ENCODE measurements at places on chromosomes 2 and 18.

DNA sequence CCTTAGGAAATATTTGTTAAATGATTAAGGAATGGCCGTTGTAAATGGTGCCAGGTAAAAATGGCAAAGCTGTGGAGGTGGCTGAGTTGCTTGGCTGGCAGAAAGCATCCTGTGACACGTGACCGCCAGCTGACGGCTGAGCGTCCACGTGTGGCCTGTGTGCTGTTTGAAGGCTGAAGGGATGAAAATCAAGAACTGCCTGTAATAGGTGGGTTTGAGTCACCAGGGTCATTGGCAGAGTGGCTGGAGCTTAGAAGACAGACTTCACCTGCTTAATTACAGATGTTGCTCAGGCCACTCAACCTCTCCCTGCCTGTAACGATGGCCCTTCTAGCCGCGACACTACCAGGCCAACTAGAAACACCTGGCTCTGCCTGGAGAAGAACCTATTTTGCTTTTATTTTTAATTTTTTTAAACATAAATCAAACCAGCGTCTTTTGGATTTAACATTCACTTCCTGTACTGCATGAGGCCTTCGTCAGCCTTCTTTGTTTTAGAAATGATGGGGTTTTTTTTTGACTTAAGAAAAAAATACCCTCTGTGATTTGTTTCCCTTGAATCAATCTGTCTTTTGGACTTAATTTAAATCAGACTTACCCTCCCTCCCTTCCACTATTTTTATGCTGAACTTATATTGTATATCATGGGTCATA is 206.5 kb downstream of the PRKCE start:
- no peak for DNase-seq

DNA sequence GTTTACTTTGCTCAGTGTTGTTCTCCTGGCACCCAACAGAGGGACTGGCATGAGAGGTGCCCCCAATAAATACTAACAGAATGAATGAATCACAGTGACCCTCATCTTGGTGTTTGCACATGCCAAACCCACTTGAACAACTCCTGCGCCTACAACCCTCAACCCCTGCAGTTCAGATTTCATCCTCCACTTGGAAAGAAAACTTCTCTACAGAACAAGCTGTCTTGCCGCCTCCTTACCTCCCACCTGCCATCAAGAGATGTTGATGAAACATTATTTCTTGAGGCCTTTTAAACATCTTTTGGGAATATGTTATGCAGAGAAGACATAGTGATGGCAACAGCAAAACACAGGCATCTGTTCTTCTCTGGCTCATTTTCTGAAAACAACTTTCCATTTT is 216.0 kb upstream of the SH3BP4 start:
- no peak for DNase-seq

DNA sequence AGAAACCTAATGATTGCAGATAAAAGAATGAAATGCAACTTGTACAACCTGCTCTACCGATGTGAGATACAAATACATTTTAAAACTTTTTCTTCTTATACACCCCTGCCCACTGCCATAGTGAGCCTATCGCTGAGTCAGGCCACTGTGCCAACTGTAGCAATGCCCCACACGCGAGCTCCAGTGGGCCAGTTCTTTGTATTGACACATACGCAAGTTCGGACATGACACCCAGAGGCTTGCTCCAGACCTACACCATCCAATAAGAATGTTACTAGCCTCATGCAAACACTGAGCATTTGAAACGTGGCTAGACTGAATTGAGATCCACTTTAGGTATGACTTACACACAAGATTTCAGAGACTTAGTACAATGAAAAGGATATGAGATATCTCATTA is 340.1 kb downstream of the ARHGAP15 start:
- DNase-seq: no peak

DNA sequence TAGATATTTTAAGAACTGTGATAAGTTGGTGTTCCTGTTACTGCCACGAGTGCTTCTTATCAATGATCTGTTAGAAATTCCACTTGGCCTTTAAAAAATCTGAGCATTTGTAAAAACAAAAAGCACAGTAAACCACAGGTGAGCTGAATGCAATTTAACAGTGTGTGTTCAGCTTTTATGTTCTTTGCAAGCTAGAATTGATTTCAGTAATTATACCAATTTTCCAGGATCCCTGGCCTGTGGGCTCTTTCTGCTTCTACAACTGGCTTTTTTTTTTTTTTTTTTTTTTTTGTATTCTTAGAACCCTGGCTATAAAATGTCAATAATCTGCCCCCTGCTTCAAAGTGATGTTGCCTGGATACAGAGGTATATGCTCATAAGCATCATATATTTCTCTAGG is 548.5 kb upstream of the SLC8A1 start:
- no peak for DNase-seq

DNA sequence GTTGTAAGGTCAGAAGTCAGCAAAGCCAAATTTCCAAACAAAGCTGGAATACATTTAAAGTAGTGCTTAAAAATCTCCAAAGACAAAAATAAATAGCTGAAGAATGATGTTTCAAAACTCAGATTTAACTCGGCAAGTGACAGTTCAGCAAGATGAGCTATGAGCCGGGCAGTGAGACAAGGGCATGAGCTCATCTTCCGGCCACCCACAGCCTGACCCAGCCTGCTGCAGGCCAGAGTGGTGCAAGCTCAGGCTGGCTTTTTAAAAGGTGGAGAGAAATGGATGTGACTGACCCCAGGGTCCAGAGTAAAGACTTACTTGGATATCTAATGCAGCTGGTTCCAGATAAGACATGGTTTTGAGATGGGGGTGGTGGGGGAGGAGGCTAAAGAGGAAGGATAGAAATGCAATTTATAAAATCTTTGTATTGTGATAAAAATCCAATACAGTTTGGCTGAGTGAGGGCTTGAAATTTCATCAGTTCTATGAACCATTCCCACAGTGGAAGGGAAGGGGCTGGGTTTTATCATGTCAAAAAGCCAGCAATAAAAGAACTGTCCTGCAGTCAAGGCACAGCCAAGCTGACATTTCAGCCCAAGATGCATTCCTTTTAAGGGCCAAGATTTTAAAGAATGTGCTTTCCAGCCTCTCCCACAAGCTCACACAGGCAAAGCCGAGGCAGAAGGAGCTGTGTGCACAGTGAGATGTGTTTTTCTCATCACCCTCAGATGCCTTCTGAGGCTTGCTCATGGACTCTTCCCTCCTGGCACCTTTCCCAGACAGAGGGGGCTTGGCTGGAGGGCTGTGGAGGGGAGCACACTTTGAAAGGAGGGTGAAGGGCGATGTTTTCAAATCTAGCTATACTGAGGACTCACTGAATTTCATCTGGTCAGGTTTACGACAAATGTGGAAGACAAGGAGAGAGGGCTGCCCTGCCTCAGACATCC is 97.9 kb upstream of the KLHL29 start:
- DNase-seq: no peak

DNA sequence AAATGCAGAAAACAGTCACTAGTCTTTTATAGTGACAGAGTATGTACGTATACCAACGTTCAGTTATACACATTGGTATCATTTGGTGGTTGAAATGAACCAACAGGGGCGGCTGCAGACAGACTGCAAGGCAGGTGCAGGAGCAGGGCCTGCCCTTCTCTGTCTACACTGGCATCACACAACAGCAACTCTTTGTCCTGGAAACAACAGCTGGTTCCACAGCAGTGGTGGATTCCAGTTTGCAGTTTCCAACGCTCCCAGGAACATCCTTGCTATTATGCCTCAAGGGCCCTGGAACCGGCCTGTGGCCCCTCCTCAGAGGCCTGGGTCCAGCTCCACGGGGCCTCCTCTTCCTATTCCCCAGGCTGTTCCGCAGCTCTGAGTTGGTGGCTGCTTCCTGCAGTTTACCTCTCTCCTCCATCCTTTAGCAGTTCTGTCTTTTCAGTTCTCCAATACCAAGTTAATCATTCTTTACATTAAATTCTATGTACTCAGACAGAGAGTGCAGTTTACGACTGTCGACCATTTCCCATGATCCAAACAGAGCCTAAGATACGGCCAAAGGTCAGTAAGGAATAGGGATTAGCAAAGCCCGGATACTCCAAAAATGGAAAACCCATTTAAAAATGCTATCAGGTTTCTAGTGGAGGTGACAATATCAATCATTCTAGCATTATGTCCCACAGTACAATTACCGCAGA is 87.8 kb downstream of the NOL10 start:
- no peak for DNase-seq

DNA sequence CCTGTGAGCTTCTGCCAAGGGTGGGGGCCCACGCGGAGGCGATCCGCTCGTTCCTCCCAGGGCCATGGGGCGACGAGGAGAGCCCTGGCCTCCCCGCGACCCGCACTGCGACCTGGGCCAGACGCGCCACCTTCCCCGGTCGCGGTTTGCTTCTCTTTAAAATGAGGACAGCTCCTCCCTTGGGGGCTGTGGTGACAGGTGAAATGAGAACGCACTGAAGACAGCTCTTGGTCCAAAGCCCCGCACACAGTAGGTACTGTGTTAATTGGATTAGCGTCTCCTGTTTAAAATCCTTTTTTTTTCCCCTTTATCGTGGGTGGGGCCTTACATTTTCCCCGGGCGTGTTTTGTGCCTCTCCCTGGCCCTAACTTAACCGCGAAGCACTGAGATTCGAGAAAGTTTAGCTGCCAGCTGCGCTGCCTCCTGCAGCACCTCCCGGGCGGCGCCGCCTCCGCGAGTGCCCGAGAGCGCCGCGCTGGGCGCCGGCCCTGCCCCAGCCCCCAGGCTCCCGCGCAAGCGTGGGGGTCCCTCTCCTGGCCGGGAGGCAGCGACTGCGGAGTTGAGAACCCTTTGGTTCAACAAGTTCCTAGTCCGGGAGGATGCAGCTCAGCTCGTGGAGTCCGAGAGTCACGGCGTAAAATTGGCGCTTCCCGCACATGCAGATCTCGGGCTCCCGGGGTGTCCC is 1.1 kb downstream of the HPCAL1 start:
- DNase-seq: no peak

DNA sequence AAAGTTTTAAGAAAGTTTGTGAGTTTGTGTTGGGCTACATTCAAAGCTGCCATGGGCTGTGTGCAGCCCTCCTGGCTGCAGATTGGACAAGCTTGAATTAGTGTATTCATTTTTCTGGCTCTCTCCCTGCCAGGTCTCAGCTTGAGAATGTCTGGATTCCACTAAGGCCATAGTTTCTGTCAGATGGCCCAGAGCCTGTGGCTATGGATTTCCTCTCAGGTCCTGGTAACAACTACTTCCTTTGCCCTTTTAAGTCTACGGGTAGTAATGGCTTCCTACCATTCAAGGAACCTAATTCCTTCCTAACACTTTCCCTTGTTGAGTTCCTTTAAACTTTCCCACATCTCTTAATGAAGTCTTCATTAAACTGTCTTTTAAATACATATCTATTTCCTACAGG is 24.3 kb upstream of the PSMD14 start:
- no peak for DNase-seq

DNA sequence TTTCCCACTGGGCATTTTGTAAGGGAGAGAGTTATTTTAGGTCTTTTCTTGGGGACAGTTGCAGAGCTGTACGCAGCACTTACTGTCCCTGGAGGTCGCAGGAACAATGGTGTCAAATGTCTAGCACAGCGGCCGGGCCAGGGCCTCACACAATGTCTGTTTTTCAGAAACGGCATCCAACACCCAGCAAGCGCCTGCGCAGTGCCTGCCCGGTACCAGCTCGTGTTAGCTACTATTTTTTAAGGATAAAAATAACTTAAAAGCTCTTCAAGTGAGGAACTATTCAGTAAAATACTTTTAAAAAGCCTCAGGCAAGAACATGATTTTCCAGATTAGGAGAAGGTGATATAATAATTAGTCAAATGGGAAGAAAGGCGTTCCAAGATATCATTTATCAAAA is 90.0 kb downstream of the MBP start:
- DNase-seq: no peak

DNA sequence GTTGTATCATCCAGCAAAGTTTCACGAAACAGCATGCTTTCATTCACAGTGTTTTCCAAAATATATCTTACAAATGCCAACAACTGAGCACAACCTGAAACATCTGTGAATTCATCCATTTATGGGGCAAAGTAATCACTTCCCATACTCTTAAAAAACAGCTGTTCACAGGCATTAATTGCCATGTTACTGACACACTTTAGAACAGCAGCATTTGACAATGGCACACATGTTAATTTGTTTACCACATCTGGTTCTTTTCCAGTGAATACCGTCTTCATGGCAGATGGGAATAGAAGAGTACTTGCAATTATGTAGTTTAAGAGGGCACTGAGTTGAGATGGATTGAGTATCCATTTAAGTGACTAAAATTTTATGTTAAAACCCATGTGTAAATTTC is 347.4 kb upstream of the LRP1B start:
- DNase-seq: no peak

DNA sequence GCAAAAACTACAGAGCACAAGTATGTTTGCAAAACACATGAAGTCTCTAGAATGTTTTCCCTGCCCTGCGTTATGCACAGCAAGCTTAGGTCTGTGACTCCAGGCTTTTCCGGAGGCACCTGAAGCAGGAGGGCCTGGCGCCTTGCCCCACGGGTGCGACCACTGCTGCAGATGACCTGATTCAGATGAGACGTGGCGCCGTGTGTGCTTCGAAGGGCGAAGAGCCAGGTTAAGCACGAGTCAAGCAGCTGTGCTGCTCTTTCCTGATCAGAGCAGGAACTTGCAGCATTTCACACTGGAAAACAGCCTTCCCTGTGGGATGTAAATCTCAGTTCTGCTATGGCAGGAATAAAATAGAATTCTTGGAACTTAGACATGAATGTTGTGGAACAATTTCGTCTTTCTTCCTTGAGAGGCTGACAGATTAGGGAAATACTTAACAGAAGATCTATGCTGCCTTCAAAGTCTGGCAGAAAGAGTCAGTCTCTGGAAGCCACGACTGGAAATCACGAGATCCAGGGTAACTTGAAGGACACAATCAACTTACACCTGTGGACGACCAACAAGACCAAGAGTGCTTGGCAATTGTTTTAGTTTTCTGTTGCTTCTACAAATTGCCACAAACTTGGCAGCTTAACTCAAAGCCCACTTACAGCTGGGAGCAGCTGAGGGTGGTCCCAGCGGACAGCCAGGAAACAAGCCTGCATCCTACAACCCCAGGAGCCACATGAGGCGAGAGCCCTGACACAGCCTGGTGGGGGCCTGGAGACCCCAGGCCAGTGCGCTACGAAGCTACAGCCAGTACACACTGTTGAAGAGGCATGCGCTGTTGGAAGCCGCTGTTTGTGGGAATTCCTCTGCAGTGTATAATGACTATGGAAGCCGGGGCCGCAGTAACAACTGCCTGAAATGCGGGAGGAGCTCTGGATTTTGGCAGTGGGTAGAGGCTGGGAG is 42.9 kb downstream of the EIPR1 start:
- no peak for DNase-seq

DNA sequence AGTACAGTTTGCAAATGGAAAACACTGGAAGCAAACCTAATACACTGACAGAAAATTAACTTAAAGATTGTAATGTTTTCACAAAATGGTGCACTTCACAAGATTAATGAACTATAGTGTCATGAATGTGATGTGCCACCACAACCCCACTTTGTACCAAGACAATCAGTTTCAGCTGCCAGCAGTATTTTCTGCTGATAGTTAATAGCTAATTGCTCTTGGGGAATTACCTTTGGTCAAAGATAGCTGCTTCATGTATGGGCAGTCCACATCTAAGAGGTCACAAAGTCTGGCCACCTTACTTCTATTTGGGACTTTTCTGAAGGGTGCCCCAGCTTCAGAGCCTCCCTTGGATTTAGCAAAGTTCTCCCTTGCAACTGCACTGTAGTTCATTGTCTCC is 254.0 kb downstream of the CALCRL start:
- no peak for DNase-seq

- no peak for DNase-seq
Observed at GRCh38 chr2:119196301-119197125, 27.1 kb upstream of the STEAP3 start.
